ENCODE measurements at places on chromosomes 3 and 15.

GRCh38 chr15:73781038-73781925 is 28.1 kb upstream of the INSYN1 start:
- H3K4me3 ChIP-seq, result no peak overlapping the region
- no peak overlapping the region for H3K27ac ChIP-seq
- no peaks in the 10 kb centered on the region for H3K27me3 ChIP-seq
- H3K36me3 ChIP-seq, result no peaks in the 10 kb centered on the region

- no peak for DNase-seq
- H3K27ac ChIP-seq, result no peak overlapping the region
- H3K4me1 ChIP-seq, result no peaks in the 10 kb centered on the region
- no peak overlapping the region for H3K4me3 ChIP-seq
Observed at GRCh38 chr3:132164469-132165092, 129.8 kb upstream of the CPNE4 start.

GRCh38 chr3:107600780-107601179 is 78.0 kb downstream of the BBX start:
- no peaks in the 10 kb centered on the region for H3K27me3 ChIP-seq
- no peak for DNase-seq
- no peaks in the 10 kb centered on the region for H3K36me3 ChIP-seq
- H3K27ac ChIP-seq, result no peak overlapping the region
- no peak overlapping the region for H3K4me3 ChIP-seq

DNA sequence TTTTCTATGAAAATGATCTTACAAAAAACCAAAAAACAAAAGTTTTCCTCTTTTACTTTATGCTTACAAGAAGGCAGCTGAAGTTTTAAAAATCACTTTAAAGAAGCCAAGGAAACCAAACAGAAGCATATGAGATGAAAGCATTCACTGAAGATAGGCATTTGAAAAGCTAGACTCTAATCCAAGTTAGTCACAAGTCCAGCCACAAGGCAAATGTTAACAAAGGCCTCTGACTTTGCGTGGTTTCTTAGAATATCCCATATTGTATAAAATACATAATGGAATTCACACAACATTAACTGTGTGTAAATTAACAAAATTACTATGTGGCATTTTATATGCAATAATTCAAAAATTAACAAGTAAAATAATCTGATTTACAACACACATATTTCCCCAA is 17.7 kb downstream of the MRPL3 start:
- no peak overlapping the region for H3K4me3 ChIP-seq
- no peak overlapping the region for H3K27ac ChIP-seq
- no peaks in the 10 kb centered on the region for H3K36me3 ChIP-seq
- no peaks in the 10 kb centered on the region for H3K4me1 ChIP-seq
- no peaks in the 10 kb centered on the region for H3K27me3 ChIP-seq
- DNase-seq, result no peak

- no peak for DNase-seq
- no peaks in the 10 kb centered on the region for H3K4me1 ChIP-seq
- H3K36me3 ChIP-seq, result no peaks in the 10 kb centered on the region
- H3K4me3 ChIP-seq, result no peak overlapping the region
Observed at GRCh38 chr3:46105306-46105919, 78.1 kb upstream of the XCR1 start.

- no peak overlapping the region for H3K27ac ChIP-seq
- no peaks in the 10 kb centered on the region for H3K4me1 ChIP-seq
- no peaks in the 10 kb centered on the region for H3K27me3 ChIP-seq
- DNase-seq, result no peak
- H3K4me3 ChIP-seq, result no peak overlapping the region
- H3K36me3 ChIP-seq, result no peaks in the 10 kb centered on the region
Observed at GRCh38 chr15:91853948-91854638, 585 bp downstream of the SLCO3A1 start.

Measured in Caco-2 (cell line).